Prostate gland (tissue), 2 donors: ENCODE measurements at places on chromosomes 6 and 20.

DNA sequence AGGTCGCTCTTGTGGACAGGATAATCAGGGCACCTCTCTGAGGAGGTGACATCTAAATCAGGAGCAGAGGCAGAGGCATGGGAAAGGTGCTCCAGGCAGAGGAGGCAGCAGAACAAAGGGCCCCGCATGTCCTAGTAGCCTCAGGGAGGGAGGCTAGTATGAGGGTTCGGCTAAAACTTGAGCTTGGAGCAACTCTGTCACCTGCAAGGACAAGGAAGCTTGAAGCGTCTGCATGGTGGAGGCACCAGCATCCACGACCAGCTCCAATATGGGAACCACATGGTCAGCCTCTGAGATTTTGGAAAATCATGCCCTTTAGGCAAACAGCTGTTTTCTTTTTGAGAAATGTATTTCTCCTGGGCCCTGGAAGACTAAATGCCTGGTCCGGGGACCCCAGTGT lies 13.0 kb upstream of the MPC1 start:
- H3K4me1 ChIP-seq = no peaks in the 10 kb centered on the region
- H3K4me3 ChIP-seq = no peak overlapping the region
- DNase-seq = no peak
- no peaks in the 10 kb centered on the region for H3K36me3 ChIP-seq

DNA sequence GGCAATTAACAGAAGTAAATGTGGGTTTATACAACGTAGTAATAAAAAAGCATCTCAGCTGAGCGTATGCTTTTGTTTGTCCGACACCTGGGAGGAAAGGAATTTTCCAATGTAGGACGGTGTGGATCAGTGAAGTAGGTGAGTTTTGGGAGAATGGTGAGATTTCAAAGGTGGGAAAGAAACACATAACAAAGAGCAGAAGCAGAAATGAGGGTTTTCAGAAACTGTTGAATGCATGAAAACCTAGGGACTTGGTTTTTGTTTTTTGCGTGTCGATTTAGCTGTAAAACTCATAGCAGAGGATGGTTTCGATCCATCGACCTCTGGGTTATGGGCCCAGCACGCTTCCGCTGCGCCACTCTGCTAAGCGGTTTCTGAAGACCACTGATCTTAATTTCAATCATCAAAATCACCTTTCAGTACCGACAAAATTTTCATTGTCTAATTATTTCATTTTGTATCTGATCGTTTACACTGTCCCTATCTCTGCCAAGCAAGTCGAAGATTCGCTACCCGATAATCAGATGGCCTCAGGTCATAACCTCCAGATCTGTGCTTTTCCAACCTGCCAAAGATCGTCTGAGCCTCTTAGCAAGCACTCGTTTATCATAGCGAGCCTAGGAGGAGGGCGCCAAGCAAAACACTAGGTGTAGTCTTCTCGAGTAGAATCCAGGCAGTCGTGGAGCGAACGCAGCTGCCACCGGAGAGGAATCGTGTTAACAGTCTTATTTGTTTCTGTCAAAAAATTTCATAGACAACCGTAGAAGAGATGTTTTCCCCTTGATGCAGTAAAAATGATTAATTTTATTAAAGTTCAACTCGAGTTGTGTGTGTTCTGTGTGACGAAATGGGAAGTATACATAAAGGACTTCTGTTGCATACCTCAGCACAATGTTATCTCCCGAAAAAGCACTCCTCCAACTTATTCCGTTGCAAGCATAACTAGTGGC lies 20.9 kb upstream of the POM121L2 start:
- no peak for DNase-seq
- H3K27me3 ChIP-seq = no peaks in the 10 kb centered on the region
- H3K4me1 ChIP-seq = no peaks in the 10 kb centered on the region
- H3K36me3 ChIP-seq = no peaks in the 10 kb centered on the region
- no peak overlapping the region for H3K27ac ChIP-seq
- no peak overlapping the region for H3K4me3 ChIP-seq

DNA sequence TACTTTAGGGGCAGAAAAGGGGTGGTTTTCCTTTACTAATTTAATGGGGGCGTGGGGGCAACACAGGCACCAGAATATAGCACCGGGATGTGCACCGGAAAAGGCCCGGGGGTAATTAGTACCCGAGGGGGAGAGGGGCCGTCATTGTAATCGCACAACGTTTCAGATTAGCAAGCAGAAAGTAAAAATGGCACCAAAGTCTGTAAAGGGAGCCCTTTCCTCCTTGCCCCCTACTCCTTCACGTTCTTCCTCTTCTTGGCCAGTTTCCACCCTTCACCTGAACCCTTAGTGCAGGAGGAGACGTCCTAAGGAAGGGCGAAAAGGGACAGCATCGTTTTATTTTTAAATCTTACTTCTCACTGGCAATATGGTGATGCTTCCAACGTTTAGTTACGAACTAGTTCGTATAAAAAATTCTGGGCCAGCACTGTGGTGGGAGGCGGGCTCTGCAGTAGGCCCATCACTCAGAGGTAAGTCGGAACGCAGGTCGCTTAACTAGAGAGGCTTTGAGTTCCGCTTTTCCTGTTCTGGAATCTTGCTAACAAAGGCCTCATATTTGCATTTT lies 742 bp upstream of the CEP85L start:
- no peaks in the 10 kb centered on the region for H3K4me1 ChIP-seq
- no peak for DNase-seq
- peak overlapping the region; percentile 96 for H3K27ac ChIP-seq
- H3K36me3 ChIP-seq = no peaks in the 10 kb centered on the region
- peak overlapping the region; percentile 84 for H3K4me3 ChIP-seq

DNA sequence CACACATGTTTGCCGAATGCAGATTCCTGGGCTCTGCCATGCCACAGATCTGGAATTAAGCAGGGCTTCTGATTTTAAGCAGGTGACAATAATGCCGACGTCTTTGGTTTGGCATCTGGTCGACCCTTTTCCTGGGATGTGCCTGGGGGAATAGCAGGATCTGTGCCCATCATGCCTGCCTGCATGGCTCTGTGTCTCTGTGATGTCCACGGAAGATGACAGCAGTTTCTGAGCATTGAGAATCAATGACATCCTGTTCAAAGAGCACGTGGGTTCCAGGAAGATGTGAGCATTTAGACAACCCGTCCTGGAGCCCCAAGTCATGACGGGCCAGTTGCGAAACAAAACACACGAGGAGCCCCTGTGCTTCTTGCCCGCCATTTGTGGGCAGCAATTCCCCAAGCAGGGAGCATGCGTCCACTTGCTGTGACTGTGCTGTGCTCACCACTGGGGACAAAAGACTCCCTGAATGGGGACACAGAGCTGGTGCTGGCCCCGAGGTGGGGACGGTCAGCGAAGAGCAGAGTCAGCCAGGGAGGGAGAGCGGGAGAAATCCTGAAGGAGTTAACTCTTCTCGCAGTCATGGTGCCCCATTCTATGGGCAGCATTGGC lies 110.1 kb downstream of the ERMARD start:
- H3K4me3 ChIP-seq = no peak overlapping the region
- no peak for DNase-seq
- no peak overlapping the region for H3K27ac ChIP-seq
- no peaks in the 10 kb centered on the region for H3K27me3 ChIP-seq
- no peaks in the 10 kb centered on the region for H3K4me1 ChIP-seq

DNA sequence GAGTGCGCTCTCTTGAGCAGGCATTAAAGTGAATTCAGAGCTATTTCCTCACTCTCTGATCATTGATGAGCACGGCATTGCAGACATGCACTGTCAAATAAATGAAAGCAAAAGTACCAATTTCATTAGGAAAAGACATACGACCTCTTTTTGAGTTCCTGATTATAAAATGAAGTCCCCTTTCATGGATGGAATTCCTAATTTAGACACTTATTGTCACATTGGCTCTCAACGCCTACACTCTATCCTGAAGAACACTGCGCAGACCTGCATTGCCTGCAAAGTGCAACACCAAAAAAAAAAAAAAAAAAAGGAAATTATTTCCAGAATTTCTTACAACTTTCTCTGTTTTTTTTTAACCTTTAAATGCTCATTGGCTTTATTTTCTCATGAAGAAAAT lies 1.6 kb downstream of the ADGRB3 start:
- H3K27me3 ChIP-seq = no peaks in the 10 kb centered on the region
- no peaks in the 10 kb centered on the region for H3K4me1 ChIP-seq
- no peaks in the 10 kb centered on the region for H3K36me3 ChIP-seq
- no peak for DNase-seq

GRCh38 chr20:25117990-25118389 lies 36.0 kb upstream of the VSX1 start:
- H3K27ac ChIP-seq = no peak overlapping the region
- no peaks in the 10 kb centered on the region for H3K27me3 ChIP-seq
- no peak overlapping the region for H3K4me3 ChIP-seq

GRCh38 chr6:4435981-4436445 lies 300.6 kb upstream of the ECI2 start:
- DNase-seq = no peak
- H3K27me3 ChIP-seq = no peaks in the 10 kb centered on the region
- no peak overlapping the region for H3K4me3 ChIP-seq
- no peaks in the 10 kb centered on the region for H3K4me1 ChIP-seq

DNA sequence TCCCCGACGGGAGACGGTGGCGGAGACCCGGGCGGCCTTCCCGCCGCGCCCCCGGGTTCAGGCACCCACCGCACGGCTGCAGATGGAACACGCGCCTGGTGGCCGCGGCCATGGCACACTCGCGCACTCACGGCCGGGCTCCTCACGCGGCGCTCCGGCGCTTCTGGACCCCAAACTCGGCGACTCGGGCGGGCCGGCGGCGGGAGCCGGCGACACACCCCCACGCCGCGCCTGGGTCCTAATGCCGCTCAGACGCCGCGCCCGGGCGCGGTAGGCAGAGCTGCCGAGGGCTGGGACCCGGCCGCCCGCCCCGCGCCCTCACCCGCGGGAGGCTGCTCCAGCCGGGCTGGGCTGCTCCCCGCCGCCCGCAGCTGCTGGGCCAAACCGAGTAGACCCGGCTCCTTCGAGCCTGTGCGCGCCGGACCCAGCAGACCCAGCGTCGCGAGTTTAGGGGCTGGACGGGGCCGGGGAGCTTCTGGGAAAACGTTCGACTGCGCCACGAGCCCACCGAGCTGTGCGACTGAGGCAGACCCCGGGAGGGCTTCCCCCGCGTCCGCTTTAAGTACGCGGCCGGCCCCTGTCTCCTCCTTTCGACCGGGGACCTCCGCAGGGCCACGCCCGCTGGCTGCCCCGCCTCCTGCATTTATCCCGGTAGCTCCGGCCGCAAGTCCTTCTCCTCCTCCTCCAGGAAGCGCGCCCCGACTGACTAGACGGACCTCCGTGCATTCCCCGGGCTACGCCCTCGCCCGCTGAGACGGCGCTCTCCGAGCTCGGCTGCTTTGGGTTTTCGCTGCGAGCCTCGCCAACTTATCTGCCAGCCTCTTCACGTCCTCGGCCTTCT lies at the start of gene SLC4A11:
TSS of gene SLC4A11 (minus strand) at position 165 of the 841 bp plus-strand sequence. CDS start at position 112, 53 bp downstream.
- H3K4me3 ChIP-seq = peak within 1 kb of the TSS; percentile 73
- peaks cover 5% of the 10 kb centered on the region for H3K4me1 ChIP-seq
- peak; percentile 58 for DNase-seq
- H3K27me3 ChIP-seq = no peaks in the 10 kb centered on the region
- no peaks in the 10 kb centered on the region for H3K36me3 ChIP-seq

DNA sequence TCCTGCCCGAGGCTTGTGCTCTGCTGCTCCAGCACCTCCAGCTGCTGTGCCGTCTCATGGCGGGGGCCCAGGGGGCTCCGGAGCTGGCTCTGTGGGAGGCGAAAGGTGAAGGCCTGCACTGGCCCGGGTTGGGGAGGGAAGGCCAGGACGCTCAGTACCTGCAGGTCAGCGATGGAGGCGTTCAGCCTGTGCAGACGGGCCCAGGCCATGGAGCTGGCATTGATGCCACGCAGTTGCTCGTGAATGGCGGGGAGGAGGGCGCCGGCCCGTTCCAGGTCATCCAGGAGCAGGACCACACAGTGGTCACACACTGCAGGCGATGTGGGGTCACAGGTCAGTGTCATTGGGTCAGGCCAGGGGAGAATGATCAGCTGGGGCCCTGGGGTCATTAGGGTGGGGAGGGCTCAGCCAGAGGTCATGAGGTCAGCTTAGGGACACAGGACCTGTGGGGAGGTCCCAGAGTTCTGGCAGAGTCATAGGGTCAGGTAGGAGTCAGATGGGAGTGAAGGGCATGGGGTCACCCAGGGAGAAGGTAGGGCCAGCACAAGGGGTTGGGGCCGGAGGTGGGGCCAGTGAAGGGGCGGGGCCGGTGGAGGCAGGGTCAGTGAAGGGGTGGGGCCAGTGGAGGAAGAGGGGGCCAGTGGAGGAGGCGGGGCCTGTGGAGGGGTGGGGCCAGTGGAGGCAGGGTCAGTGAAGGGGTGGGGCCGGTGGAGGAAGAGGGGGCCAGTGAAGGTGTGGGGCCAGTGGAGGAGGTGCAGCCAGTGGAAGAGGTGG lies 18.0 kb downstream of the ADRM1 start:
- no peaks in the 10 kb centered on the region for H3K4me1 ChIP-seq
- no peak overlapping the region for H3K27ac ChIP-seq
- H3K36me3 ChIP-seq = no peaks in the 10 kb centered on the region

- H3K4me3 ChIP-seq = no peak overlapping the region
- no peaks in the 10 kb centered on the region for H3K36me3 ChIP-seq
- DNase-seq = no peak
- H3K27ac ChIP-seq = no peak overlapping the region
Measured at GRCh38 chr6:13554929-13555333, 19.5 kb upstream of the SIRT5 start.

GRCh38 chr6:5937169-5937909 lies 69.4 kb downstream of the NRN1 start:
- no peak overlapping the region for H3K4me3 ChIP-seq
- H3K27ac ChIP-seq = no peak overlapping the region
- no peaks in the 10 kb centered on the region for H3K4me1 ChIP-seq
- H3K27me3 ChIP-seq = no peaks in the 10 kb centered on the region
- H3K36me3 ChIP-seq = no peaks in the 10 kb centered on the region

DNA sequence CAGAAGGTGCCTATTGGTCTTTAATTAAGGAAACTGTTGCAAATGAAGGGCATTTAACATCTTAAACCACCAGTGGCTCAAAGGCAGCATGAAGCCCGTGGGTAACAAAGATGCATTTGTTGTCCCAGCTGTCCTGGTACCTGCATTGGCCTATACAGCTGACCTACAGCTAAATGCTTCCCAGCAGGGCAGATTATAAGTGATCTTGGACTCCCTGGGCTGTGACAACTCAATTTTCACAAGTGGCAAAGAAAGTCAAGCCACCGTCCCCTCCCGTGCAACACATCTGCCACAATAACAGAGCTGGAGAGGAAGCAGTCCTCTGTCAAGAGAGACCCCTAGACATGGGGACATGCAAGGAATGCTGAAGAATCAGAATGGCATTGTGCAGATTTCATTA lies 31.5 kb upstream of the EDN3 start:
- H3K4me3 ChIP-seq = no peak overlapping the region
- H3K36me3 ChIP-seq = no peaks in the 10 kb centered on the region
- H3K4me1 ChIP-seq = no peaks in the 10 kb centered on the region
- no peak overlapping the region for H3K27ac ChIP-seq

DNA sequence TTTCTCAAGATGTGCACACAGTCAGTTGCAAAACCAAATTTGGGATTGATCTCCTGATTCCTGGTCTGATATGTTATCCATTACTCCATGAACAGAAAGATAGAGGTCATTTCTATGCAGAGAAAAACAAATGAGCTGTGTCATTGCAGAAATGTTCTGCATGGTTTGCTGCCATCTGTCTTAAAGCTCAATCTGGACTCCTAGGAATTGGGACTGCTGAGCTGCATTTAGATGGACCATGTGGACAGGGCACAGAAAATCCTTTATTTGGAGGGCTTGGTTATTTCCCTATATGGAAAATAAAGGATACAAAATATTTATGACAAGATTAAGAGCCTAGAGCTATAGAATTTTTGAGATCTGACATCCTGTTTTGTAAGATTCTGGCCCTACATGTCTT lies 91.3 kb downstream of the ADGRB3 start:
- DNase-seq = no peak
- H3K4me3 ChIP-seq = no peak overlapping the region
- no peaks in the 10 kb centered on the region for H3K27me3 ChIP-seq
